GM20000 (cell line): ENCODE measurements at places on chromosomes 2 and 18.

DNA sequence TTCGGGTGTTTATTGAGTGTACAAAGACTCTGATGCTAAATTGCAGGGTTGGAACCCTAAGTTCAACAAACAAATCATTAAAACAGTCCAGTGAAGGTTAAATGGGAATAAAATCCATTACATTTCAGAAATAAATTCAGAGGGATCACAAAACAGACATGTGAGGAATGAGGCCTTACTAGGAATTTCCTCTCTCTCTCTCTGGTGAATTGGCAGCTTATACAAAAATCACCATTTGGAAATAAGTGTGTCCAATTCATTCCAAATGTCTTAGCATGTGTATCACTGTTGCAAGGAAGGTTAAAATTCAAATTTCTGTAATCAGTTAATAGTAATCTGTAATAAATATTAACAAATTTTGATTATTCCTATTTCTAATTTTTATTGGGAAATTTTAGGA lies 228.6 kb upstream of the PXDN start:
- DNase-seq: no peak

GRCh38 chr2:143577489-143577888 lies 448.3 kb downstream of the ARHGAP15 start:
- no peak for DNase-seq

DNA sequence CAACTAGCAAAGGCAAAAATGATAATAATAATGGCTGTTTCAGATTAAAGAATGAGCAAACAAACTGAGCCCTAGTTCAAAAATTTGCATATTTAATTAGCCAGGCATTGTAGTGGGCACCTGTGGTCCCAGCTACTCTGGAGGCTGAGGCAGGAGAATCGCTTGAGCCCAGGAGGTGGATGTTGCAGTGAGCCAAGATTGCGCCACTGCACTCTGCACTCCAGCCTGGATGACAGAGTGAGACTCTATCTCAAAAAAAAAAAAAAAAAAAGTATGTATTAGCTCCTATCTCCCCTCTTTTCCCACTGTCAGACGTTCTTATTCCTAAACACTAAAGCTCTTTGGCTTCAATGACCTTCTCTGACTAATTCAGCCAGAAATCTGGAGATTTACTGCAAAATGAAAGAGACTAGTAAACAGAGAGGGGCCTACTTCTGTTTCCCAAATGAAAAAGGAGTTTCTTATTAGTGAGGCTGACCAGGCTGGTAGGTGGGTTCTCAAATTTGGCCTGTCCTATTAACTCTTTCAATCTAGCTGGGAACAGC lies 3.9 kb upstream of the SRBD1 start:
- no peak for DNase-seq

DNA sequence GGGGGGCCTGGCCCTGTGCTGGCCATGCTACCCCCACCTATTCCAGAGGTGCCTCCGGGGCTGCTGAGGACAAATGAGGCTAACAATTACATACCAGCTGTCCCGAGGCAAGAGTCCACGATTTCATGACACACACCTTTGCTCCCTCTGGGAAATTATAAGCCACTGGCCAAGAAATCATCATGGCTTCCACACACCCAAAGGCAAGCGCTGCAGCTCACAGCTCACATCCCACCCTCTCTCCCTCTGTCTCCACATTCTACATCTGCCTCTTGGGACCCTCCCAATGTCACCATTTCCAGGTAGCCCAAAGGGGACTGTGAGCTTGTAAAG lies 134.4 kb downstream of the HDAC4 start:
- no peak for DNase-seq

DNA sequence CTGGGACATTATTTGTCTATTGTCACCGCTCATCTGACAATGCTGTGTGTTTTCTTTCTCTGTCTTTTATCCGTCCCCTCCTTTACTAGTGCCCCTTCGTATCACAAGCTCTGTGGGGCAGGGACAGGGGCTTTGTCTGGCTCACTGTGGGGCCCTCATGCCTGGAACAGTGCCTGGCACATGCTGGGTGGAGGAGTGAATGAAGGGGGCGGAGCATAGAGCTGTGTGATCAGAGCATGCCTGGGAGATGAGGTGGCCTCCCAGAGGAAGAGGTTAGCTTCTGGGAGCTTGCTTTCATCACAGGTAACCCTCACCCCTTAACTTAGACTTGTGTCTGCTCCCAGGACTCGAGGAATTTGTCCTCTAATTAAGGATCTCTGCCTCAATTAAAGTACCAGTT lies 16.4 kb downstream of the MTCL1 start:
- no peak for DNase-seq

- DNase-seq: peak; percentile 8
Measured at GRCh38 chr2:9897331-9897737, 54.1 kb downstream of the TAF1B start.

DNA sequence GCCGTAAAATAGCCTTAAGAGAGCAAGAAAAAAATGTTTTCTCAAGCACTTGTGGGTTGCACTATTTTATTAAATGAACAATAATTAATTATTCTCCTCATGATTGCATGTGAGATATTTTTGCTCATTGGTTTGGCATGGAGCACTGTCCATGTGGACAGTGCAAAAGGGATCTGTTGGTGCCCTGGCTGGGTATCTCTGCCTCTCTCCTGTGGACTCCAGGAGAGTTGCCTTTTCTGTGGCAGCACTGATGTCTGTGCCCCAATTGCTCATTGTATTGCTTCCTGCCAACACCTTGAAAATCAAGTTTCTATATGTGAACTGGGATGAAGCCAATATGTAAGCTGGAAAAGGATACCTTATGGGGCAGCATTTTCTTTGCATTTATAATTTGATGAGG lies 131.7 kb downstream of the SETBP1 start:
- no peak for DNase-seq

DNA sequence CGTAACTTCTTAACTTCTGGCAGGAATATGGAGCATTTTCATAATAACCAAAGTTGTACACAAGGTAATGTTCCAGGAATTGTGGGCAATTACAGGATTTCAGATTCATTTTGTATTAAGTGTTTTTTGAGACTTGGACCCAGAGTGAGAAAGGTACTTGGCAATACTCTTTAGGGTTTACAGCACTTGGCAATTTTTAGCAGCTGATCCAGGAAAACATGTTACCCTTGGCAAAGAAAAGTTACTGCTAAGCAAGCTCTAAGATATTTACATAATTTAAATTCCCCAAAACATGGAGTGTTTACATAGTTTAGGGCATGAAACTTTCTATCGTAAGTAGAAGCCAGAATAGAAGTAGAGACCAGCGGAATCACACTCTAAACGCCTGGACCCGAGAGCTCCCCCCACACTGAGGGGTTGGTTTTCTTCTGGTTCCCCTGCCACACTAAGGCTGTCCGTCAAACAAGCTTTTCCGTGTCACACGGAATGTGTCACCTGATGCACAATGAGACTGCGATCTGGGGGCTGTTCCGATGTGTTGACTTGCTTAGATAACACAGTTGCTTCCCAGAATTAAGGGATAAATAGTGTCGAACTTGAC lies 177.1 kb downstream of the PTGR3 start:
- no peak for DNase-seq

DNA sequence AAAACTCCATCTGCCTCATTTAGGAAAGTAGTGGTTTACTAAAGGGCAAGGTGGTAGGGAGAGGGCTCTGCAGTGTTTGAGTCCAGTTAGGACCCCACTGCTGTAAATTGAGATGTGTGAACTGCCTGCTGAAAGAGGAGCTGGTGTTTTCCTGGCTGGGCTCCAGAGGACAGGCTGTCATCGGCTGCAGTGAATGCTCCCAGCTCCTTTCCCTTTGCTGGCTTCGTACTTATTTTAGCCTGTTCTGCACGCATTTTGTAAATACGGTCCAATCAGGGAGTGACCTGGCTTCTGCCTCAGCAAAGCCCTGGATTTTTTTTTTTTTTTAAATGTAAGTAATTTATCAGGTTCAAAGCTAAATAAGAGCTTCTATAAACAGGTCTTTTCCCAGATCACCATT lies 37.5 kb downstream of the SLC4A3 start:
- DNase-seq: no peak

DNA sequence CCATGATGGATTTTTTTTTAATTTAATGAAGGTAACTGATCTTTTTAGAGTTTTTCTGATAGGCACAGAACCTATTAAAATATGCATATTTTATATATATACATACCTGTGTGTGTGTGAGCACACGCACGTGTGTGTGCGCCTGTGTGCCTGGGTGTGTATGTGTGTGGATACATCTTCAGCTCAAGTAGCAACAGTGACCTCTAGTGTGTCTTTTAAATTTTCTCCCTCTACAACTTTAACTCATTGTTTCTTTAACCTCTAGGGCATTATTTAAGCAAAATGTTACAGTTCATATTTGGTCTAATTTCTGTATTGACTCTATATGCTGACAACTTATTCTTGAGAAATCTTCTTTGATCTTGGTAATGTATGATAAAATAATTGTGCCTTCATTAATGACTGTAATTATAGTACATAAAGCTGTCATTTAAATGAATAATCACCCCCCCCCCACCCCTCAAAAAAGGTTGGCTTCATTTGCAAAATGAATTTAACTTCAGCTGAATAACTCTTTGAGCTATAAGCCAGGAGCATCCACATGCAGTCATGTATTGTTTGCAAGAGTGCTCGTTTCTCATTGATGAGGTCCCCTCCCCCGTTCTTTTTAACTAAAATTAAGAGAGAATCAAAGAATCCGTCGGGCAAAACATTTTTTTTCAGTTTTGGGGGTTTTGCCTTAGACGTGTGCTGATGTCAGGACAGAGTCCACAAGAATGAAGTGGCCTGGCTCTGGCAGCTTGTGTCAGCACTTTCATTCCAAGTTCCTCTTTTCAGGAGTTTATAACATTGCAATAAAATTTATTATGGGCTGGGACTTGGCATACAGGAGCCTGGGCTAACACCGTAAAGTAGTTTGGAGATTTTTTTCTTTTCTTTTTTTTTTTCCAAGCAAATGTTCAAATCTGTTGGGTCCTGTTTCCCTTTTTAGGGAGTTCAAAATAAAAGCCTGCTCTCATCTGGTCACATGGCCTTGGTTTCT lies 80.0 kb downstream of the ETAA1 start:
- peak; percentile 6 for DNase-seq

DNA sequence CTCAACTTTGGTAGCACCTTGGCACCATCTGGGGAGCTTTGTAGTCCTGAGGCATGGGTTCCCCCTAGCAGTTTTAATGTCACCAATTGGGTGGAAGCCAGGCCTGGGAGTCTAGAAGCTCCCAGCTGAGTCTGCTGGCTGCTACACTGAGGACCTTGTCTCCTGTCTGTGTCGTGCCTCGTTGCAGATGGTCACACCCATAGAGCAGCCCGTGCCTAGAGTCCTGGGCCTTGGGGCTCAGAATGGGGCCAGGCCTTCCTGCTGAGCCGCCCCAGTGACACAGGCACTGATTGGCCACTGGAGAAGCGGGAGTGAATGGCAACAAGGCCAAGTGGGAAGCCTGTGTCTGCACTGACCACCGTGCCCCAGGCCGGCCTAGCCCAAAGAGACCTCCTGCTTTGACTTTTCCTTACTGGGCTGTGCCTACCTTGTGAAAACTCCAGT lies 113.2 kb downstream of the SH3RF3 start:
- no peak for DNase-seq

DNA sequence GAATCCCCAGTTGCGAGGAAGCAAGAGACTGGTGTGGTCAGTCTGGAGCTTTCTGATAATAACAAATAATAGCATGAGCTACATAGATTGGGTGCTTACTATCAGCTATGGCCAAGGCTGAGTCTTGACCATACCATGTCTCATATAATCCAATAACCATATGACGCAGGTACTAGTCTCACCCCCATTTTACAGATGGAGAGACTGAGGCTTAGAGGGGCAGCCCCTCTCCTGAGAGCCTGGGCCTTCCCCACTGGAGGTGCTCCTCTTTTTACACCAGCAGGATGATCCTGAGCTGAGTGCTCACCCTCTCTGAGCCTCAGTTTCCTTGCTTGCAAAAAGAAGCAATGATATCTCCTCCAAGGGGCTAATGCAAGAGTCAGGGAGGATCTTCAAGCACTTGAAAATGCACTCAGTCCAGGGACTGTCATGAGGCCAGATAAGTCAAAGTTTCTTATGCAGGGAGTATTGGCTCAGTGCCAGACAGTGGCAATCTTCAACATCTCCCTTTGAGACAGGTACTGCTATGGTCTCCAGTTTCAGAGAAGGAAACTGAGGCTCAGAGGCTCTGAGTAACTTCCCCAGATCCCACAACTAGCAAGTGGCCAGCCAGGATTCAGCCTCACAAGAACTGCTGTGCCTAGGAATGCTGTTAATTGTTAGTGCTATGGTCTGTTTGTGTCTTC lies 149.7 kb downstream of the TFCP2L1 start:
- no peak for DNase-seq

DNA sequence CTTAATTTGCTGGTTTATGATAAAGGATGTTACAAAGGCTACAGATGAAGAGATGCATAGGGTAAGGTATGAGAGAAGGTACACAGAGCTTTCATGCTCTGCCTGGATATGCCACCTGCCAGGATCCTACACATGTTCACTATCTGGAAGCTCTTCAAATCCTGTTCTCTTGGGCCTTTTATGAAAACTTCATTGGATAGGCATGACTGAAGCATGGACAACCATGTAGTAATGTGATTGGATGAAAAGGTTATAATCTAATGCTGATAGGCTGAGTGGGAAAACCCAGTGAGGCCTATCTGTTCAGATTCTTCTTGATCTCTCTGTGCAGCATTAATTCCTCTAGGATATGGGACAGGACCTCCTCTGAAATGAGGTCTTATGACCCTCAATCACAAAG lies 26.8 kb downstream of the HNMT start:
- DNase-seq: no peak

DNA sequence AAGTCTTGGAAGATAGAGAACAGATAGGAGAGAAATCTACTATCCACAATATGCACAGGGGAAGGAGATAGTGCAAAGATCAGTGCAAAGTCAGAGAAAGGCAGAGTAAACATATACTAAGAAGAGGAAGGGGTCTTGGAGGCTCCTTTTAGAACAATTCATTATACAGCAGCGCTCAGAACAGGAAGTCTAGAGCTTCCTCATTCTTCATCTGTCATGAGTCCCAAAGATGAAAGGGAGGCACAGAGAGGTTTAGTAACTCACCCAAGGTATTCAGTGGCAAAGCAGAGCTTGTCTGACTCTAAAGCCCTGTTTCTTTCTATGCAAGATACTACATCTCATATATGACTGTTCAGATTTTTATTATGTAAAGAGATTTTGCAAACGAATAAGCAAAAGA lies 1.4 kb downstream of the SP110 start:
- no peak for DNase-seq

DNA sequence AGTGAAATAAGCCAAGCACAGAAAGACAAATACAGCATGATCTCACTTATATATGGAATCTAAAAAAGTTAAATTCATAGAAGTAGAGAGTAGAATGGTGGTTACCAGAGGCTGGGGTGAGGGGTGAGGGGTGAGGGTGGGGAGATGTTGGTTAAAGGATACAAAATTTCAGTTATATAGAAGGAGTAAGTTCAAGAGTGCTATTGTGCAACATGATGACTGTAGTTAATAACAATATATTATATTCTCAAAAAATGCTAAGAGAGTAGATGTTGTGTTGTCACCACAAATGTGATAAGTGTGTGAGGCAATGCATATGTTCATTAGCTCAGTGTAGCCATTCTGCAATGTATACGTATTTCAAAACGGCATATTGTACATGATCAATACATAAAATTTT lies 26.4 kb upstream of the GULP1 start:
- DNase-seq: no peak

DNA sequence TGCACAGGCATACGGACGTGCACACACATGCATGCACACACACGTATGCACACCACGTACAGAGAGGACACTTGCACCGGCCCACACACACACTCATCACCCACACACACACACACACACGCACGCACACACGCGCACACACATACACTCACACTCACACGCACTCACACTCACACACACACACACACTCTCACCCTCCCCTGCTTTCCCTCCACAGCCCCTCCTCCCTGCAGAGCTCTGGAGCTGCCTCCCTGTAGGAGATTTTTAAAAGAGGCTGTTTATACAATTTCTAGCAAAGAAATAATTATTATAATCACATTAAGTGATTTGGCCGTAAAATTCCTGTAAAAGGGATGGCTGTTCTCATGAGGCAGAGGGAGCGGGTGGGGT lies 36.5 kb upstream of the SNED1 start:
- DNase-seq: no peak
